ENCODE measurements at places on chromosomes 5 and 9. TPM values are rescaled to one million over a fixed set of nuclear protein-coding genes. Genes with fewer than 3 reads are reported as not detected.
A peak's percentile ranks its signal among the peaks of the same experiment; 100 is the strongest.

- H3K4me1 ChIP-seq, result no peaks in the 10 kb centered on the region
- DNase-seq, result no peak
- H3K27me3 ChIP-seq, result no peaks in the 10 kb centered on the region
- H3K36me3 ChIP-seq, result no peaks in the 10 kb centered on the region
- H3K4me3 ChIP-seq, result no peak overlapping the region
Observed at GRCh38 chr5:139611703-139612584, 36.2 kb upstream of the CXXC5 start.

Gene FOXD4L4
- 0.26 TPM for total RNA-seq

DNA sequence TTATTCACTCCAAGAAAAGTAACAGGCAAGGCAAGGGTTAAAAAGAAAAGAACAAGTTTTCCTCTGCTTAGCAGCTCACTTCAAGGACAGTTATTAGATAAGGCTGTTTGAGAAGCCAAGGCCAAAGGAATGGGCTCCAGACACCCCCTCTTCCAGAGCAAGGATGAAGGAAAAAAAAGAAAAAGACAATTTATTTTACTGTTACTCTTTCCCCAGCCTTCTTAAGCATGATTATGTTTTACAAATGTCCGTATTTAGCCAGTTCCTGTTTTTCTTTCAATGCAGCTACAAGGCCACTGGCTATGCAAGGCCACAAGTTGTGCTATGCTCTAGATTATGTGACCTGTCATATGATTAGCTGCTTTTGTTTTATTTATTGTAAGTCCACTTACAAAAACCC lies 106.5 kb upstream of the SIMC1 start:
- no peaks in the 10 kb centered on the region for H3K36me3 ChIP-seq
- no peaks in the 10 kb centered on the region for H3K27me3 ChIP-seq
- H3K4me3 ChIP-seq, result no peak overlapping the region
- DNase-seq, result no peak
- H3K4me1 ChIP-seq, result no peaks in the 10 kb centered on the region

DNA sequence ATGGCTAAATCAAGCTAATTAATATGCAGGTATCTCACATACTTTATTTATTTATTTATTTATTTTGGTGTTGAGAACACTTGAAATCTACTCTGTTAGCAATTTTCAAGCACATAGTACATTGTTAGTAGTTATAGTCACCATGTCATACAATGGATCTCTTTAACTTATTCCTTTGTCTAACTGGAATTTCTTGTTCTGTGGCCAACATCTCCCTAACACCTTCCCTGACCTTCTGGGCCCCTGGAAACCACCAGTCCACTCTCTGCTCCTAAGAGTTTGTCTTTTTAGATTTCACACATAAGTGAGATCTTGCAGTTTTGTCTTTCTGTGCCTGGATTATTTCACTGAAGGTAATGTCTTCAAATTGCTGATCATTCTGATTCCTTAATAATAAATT lies 229.1 kb downstream of the SEMA5A start:
- H3K27me3 ChIP-seq, result no peaks in the 10 kb centered on the region
- H3K27ac ChIP-seq, result peak overlapping the region; percentile 6
- H3K4me1 ChIP-seq, result peaks cover 10% of the 10 kb centered on the region
- DNase-seq, result peak; percentile 34
- H3K4me3 ChIP-seq, result no peak overlapping the region

DNA sequence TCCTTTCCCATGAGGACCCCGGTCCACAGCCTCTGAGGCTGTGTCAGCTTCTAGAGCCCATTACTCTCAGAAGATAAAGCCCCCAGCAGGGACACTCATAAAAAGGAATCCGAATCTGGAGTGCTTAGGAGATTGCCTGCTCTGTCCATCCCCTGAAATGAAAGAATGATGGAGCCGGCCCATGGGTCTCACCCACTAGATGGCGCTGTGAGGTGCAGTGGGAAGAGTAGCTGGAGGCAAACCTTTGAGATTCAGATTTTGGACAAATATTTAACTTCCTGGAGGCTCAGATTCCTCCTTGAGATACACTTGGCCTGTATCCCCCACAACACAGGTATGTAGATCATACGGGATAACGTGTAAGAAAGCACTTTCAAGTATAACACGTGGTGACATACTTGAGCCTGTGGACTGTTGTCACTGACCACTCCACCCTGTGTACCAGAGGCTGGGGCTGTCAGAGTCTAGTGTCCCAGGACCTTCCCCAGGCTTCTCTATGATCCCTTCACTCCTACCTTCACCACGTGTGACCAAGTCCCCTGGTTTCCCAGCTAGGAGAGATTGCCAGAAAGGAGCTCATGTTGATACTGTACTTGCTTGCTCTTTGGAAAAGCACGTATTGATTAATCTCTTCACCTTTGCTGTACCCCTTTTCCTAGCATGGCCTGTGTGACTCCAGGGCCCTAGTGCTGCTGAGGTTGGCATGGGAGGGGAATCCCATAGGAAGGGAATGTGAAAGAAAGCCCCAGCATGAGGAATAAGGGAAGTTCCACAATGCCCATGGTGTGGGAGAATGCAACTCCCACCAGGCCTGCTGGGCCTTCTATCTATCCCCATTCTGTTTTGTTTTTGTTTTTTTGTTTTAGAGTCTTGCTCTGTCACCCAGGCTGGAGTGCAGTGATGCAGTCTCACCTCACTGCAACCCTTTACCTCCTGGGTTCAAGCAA lies 32.1 kb downstream of the TRMO start:
- H3K27me3 ChIP-seq, result no peaks in the 10 kb centered on the region
- H3K27ac ChIP-seq, result no peak overlapping the region
- no peak overlapping the region for H3K4me3 ChIP-seq
- H3K4me1 ChIP-seq, result no peaks in the 10 kb centered on the region

Gene S1PR3
- total RNA-seq, result 1.00 TPM

DNA sequence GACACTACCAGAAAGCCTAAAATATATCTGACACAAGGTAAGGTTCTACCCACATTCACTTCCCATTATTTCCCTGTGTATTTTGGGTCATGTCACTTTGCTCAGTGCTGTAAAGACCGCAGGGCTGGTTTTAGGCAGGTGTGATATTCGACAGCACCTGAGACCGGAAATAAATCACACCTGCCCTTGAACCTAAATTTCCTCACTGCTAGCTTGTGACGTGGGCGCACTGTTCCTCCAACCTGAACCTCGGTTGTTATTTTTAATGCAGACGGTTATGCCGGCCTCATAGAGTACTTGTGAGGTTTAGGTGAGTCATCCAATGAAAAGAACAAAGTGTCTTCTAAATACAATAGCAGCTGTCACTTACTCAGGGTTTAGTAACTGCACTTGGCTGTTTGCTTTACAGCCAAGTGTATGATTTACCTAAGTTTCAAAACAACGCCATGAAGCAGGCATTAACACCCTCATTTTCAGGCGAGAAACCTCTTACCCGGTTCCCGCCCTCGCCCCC lies 20.7 kb upstream of the ZNF782 start:
- peak overlapping the region; percentile 90 for H3K27ac ChIP-seq
- peak overlapping the region; percentile 52 for H3K4me3 ChIP-seq
- no peaks in the 10 kb centered on the region for H3K27me3 ChIP-seq
- 0 out of 2 replicates have a peak, but pooled peaks cover 4% of the 10 kb centered on the region for H3K4me1 ChIP-seq
- H3K36me3 ChIP-seq, result no peaks in the 10 kb centered on the region

Gene IL11RA
- 7.1 TPM for total RNA-seq

GRCh38 chr5:67360047-67360446 lies 163.4 kb upstream of the CD180 start:
- DNase-seq, result no peak
- H3K27ac ChIP-seq, result no peak overlapping the region
- H3K36me3 ChIP-seq, result no peaks in the 10 kb centered on the region
- no peaks in the 10 kb centered on the region for H3K4me1 ChIP-seq

Gene NFIL3
- total RNA-seq, result 13.5 TPM

Gene OBP2B
- total RNA-seq, result not detected

Measured in Caco-2 (cell line).